Iris pigment epithelial cell (primary cell): ENCODE measurements at places on chromosomes 2 and 18.

GRCh38 chr2:27811768-27812167, 40.2 kb downstream of the MRPL33 start:
- DNase-seq, result peak; percentile 42

GRCh38 chr2:119112230-119112629, 46.3 kb downstream of the C1QL2 start:
- no peak for DNase-seq

GRCh38 chr2:110881908-110882307, 149.5 kb downstream of the ACOXL start:
- no peak for DNase-seq

DNA sequence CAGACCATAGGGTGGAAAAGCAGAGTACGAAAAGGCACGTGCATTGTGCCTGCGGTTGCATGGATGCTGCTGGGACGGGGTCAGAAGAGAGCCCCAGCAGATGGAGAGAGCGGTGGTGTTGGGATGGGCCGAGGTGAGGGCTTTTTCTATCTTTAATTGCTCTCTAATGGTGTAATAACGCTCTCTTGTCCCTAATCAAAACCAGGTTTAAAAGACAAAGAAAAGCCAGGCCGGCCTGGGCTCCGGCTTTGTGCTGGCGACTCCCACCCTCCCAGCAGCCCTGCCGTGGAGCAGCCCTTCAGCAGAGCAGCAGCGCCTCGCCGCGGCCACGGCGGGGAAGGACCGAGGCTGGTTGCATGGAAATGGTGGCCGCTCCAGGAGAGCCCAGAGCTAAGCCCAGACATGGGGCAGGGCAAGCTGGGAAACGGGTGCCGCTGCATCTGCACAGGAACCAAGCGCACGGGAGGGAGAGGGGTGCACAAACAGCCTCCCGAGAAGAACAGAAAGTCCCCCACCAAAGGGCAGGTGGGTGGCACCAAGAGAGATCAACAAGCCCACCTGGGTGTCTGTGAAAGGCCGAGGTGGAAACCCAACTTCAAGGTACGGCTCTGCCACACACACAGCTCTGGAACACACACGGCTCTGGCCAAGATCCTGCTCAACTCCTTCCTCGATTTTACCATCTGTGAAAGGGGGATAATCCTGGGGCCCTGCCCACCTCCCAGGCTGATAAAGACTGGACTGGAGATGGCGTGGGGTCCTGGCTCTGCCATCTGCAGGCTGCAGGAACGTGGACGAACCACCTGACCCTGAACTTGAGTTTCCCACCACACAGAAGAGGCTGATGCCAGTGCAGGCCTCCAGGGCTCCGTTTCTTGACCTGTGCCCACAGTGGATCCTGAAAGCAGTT, 15.0 kb downstream of the HS1BP3 start:
- DNase-seq, result peak; percentile 65

DNA sequence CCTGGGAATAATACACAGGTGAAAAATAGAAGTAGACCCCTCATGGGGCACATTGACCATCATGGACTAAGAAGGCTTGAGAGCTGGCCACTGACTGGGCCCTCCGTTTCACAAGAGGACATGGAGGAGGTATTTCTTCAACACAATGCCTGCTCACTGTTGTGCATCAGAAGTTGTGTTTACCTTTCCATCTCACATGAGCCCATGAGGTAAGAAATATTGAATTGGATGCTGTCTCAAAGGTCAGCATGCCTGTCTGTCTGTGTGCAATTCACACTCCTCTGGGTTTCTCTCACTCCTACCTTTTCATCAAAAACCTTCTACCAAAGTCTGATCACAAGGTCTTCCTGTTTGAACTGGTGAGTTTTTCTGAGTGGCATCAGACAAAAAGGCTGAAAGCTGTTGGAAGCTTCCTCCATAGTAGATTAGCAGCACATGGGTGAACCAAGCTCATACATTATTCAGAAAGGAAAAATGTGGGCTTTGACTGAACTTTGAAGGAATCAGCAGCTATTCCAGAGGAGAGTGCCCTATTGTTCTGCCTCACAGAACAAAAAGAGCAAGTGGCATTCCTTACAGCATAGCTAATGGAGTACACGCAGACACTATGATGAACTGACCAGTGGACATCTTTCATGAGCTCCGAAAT, 143.2 kb upstream of the RND3 start:
- DNase-seq, result peak; percentile 59

DNA sequence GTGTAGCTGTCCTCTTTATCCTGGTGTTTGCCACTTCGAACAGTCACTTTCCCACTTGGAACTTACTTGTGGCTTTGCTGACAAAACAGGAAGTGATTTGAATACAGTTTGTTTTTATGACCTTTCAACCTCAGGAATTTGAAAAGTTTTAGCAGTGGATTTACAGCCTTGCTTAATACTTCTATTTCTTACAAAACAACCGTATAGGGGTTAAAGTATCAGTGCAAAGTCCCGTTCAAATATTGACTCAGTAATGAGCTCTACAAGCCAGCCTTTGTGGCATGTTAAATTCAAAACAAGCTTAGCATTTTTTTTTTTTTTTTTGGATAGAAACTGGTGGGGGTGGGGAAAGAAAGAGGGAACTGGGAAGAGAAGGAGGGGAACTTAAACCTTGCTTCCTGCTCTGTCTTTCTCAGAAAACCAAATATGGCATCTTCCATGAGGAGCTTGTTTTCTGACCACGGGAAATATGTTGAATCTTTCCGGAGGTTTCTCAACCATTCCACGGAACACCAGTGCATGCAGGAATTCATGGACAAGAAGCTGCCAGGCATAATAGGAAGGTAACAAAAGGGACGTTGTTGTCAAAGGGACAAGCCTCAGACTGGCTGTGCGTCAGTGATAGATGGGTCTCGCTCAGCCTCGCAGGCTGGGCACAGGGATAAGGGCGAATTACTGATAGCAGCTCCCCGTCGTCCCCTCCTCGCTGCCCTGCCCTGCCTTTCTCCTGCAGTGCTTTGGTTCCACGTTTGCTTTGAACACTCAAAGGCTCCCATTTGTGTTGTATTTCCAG, at the start of gene HNMT:
Gene HNMT (plus strand): TSS at position 408 of the 793 bp plus-strand sequence. CDS start 19 bp downstream, at position 427.
- DNase-seq, result peak; percentile 90

DNA sequence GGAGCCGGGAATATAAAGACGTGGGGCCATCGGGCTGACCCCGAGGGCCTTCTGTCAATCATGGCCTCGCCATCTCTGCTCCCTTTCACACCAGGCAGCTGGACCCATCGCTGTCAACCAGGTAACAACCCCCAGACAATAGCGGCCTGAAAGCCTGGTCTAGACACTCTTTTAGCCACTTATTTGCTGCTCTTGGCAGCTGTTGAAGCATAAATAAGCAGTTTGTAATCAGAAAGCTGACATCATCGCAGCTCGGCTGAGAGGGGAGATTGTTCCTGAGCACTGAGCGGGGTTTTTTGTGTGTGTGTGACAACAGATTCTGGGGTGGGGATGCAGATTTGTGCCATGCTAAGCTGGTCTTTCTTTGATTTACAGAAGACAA, 423.6 kb upstream of the POU3F3 start:
- no peak for DNase-seq

- DNase-seq, result no peak
These were observed 998.8 kb upstream of the PIK3C3 start for GRCh38 chr18:40956213-40956612.

DNA sequence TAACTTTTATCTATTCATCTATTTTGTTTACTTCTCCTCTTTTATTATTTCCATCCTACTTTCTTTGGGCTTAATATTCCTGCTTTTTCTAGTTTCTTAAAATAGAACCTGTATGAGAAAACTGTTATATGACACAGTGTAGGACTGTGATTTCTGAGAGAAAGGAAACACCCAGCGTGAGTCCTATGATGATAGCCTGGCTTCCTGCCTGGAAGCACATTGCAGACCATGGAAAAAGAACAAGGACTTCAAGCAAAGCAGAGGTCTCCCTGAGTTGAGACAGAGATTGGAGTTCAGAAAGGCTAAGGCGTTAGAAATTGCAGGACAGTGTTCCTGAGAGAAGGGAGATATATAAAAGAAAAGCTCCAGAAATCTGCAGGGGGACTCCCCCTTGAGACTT, 7.8 kb downstream of the RBM44 start:
- DNase-seq, result peak; percentile 22

GRCh38 chr2:203022751-203023150, 8.1 kb downstream of the NBEAL1 start:
- DNase-seq, result no peak

GRCh38 chr2:221570321-221570935, 1.7 kb downstream of the EPHA4 start:
- peak; percentile 47 for DNase-seq

DNA sequence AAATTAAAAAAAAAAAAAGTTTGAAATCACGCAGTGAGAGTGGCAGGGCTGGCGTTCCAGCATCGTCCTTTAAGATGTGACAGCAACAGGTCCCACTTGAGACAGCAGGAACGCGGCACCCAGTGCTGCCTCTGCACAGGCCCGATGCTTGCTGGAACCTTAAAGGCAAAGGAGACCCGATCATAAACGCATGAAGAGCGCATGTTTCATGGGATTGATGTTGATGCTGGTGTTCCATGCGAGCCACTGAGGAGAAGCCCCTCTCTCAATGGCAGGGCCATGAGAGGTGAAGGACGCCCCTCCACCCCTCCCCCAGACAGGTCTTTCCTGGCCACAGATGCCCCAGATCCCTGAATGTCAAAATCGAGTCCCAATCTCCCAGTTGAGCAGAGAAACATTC, 17.9 kb upstream of the ALPI start:
- no peak for DNase-seq

- DNase-seq, result no peak
These were observed 10.4 kb downstream of the FIGLA start for GRCh38 chr2:70779911-70780545.

DNA sequence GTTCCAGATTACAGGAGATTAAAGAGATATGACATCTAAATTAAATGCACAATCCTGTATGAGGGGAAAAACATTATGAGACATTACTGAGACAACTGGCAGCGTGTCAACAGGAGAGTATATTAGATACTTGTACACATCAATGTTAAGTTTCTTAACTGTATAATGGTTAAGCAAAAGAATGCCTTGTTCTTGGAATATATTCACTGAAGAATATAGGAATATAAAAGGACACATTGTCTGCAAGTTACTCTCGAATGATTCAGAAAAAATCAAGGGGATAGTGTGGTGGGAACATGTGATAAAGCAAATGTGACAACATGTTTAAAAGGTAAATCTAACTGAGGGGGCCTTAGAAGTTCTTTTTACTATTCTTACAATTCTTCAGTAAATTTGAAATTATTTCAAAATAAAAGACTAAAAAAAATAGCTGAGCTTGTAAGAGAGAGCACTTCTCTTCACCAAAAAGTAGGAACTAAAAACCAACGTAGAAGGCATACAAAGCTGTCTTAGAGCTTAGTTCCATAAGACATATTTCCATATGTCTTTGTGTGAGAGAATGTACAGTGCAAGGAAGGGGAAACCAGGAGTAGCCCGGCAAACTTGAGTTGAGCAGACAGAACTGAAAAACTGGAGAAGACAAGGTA, 7.5 kb downstream of the WDPCP start:
- DNase-seq, result no peak

DNA sequence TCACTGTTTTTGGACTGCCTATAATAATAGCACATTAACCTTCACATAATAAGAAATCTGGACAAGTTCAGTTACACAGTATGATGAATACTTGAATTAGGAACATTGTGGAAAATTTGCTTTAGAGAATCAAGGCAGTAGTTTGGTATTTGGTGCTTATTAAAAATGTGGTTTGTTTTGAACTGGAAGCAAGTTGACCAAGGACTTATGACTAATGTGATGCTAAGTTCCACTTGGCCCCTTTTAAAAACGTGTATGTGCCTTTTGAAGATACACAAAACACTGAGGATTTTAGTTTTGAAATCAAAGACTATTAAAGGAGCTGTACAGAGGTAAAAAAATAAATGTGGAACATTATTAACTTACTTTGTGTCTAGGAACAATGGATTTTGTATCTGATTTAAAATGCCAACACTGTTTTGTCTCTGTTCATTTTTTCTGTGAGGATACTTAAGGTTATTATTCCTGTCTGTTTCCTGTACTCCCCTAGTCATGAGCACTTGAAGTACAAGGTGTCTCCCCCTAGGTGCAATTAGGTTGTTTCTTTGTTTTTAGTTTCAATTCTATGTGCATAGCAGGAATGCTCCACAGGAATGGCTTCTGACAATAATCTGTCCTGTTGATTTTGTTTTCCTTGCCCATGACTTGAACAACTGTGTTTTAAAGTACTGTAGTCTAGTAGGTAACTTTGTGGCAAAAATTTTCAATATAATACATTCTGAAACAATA, 49.6 kb upstream of the PTH2R start:
- peak; percentile 56 for DNase-seq

GRCh38 chr2:108588070-108588668, 53.9 kb downstream of the LIMS1 start:
- peak; percentile 74 for DNase-seq

DNA sequence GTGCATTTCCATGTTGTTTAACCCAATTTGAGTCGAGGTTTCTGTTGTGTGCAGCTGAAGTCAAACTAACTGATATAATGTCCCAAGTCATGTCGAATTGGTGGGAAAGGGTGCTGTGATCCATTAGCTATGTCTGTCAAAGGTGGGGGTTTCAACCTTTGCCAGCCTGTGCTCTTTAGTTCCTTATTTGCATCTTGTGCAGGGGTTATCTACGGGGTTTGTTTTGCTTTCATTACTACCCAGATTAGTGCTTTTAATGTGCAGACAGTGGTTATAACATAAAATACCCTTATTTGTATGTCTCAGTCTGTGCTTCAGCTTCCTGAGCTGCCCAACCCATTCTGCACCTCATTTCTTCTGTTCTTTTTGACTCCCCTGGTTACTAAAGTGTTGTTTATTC, 271.9 kb upstream of the CXCR4 start:
- no peak for DNase-seq

DNA sequence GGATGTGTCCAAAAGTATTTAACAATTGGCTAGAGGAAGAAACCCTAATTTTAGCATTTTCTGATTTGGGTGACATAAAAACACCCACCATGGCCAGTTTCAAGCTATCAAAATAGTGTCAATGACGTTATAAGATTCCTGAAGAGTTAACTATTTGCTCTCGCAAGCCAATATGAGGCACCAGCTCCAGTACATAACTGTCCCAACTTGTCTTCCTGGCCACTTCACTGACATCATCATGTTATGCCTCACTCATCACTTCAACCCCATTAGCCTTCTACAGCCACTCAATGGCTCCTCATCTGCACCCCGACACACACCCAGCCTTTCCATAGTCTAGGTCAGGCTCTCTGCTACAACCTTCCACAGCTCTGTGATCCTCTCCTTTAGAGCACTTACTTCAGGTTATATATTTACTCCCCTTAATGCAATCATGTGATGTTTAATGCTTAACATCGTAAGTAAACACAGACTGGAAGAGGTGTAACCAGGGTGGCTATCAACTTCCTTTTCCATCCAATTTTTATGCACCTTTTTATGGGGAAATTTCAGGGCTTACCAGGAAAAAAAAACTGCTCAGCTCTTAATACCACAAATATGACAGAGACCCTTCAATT, 158.7 kb downstream of the VWC2L start:
- DNase-seq, result no peak

GRCh38 chr2:230346921-230347533, 20.0 kb downstream of the SP140L start:
- DNase-seq, result peak; percentile 69

DNA sequence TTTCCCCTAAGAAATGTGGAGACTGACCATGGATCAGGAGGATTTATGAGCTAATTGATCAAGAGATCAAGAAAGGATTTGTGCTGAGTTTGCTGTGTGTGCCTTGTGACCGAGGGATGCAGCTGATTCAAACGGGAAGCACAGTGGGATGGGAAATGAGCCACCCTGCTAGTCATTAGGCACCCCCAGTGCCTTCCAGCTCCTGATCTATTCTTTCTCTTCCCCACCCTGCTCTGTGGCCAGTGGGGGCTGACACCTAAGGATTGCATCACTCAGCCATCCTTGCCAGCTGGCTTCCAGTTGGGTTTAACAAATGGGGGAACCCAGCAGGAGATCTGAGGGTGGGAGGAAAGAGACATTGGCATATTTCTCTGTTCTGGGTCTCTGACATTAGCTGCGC, 132.2 kb upstream of the CXCR4 start:
- DNase-seq, result no peak
